ENCODE measurements at places on chromosomes 11 and 22.

DNA sequence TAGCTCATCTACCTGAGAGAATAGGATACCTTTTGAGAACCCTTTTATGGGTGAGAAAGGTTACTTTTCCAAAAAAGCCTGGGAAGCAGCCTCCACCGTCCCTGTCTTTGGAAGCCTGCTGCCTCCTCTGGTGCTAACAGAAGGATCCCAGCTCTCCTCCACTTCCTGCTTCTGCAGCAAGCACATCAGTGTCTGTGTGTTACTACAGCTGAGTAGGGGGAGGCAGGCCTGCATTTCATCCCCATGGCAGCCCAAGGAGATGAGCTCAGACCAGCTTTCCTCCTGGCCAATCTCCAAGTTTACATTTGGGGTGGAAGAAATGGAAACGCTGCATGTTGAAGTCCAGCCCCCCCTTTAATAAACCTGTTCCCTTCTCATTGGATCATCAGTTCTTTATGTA is 7.4 kb upstream of the CCDC34 start:
- no peak for DNase-seq

- DNase-seq: no peak
These were observed 65.3 kb upstream of the SLN start for GRCh38 chr11:107777110-107777509.

GRCh38 chr11:27465629-27466028 is 7.0 kb downstream of the LGR4 start:
- no peak for DNase-seq

GRCh38 chr11:72326151-72326848 is 82.3 kb upstream of the PHOX2A start:
- DNase-seq: no peak

- no peak for DNase-seq
These were observed 15.6 kb upstream of the SHISAL1 start for GRCh38 chr22:44328326-44328725.

DNA sequence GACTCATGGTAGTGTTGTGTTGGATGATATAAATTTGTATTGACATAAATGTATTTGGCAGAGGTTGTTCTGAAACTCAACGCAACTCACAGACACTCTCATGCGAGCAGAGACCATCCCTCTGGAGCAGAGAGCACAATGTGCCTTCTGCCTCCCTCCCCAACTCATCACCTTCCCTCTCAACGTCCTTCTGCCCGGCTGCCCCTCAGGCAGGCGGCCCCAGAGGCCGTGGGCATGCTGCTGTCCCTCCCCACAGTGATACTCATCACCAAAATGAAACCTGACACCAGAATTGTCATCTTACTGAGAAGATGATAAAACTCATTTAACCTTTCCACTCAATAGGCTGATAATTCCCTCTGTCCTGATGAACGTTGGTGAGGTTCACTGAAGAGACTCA is 260.6 kb downstream of the ETS1 start:
- no peak for DNase-seq

DNA sequence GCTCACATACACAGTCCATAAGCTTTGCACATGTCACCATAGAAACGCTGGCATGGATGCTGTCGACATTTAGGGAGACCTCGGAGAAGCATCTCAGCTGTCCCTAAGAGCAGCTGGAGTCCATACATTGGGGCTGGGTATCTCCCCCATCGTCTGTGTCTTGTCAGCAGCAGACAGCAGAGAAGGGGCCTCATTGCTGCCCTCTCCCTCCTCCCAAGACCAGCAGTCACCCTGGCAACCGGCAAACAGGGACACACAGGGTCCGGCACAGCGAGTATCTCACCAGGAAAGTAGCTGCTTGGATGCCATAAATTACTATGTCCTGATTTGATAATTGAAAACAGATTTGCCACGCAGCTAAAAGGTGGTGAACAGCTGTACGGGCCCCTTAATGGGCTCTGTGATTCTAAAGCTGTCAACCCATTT is 84.4 kb downstream of the CD44 start:
- DNase-seq: no peak

DNA sequence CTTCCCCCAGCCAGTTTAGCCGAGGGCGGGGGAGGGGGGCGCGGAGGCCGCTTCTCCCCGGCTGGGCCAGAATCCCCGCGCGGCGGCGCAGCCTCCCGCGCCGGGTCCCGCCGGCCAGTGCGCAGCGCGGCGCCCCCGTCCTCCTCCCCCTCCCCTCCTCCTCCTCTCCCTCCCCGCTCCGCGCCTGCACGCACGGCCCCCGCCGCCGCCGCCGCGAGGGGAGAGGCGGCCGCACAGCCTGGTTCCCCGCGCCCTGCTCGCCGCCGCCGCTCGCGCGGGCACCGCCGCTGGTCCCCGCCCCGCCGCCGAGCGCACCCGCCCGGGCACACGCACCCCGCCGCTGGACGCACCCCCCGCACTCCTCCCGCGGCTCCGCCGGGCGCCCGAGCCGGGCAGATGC is at the start of gene FLRT1:
Gene FLRT1, plus strand, starts transcription at position 356 of the 400 bp plus-strand sequence. CDS start 80,337 bp downstream, outside the sequence.
- DNase-seq: no peak

DNA sequence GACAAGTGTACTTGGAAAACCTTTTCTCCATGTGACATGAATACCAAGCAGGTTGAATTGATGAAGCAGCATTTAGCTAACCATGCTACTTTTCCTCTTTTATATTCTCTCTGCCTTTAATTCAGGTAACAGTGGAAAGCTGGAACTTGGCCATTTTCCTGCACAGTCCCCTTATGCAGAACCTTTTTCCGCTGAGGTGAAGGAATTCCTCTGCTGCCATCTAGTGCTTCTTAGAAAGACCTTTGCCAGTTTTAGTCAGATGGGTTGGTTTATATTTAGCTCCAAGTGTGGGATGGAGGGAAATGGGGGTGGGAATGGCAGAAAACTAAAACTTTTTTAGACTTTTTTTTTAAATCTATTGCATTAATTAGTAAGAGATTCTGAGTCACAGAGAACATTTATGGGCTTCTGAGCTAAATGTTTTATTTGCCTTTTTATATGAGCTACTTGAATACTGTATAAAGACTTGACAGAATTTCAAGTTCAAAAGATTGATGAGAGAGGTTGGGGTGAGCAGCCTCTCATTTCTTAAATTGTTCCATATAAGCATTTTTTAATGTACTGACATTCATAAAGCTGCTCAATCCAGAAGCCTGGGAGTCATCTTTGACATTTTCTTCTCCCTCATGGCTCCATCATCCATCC is 153.9 kb upstream of the ZC3H12C start:
- DNase-seq: no peak

GRCh38 chr11:133070021-133070713 is 462.1 kb downstream of the OPCML start:
- DNase-seq: no peak

GRCh38 chr11:121773076-121773475 is 320.3 kb upstream of the SORL1-AS1 start:
- DNase-seq: no peak

DNA sequence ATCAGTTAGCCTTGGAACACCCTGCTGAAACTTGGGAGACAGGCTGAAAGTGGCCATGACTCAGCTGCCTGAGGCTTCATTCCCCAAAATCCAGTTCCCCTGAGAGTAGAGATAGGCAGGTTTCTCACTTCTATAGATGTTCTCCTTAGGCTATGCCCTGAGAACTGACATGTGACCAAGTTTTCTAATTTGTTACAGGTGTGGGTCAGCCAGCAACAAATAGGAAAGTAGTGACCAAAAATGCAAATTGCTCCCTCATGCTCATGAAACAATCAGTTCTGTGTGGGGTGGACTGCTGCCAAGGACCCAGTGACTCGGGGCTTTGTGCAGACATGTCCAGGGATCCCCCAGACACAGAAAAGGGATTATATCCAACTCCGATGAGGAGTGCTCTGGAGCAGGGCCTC is 7.3 kb upstream of the CCDC15 start:
- DNase-seq: no peak

DNA sequence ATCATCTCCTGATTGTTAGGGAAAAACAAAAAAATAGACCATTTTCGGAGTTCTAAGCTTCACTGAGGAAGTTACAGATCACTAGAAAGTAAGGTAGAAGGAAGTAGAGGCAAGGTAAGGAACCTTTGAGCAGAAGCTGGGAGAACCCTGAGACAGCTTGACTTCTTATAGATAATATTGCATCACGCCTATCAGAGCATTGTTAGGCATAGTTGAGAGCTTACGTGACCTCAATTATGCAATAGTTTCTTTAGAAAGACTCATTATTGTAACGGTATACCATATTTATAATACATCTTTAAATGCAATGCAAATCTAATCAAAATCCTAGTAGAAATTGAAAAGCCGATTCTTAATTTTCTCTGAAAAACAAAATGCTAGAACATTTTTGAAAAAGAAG is 4.9 kb downstream of the TBRG1 start:
- DNase-seq: no peak

DNA sequence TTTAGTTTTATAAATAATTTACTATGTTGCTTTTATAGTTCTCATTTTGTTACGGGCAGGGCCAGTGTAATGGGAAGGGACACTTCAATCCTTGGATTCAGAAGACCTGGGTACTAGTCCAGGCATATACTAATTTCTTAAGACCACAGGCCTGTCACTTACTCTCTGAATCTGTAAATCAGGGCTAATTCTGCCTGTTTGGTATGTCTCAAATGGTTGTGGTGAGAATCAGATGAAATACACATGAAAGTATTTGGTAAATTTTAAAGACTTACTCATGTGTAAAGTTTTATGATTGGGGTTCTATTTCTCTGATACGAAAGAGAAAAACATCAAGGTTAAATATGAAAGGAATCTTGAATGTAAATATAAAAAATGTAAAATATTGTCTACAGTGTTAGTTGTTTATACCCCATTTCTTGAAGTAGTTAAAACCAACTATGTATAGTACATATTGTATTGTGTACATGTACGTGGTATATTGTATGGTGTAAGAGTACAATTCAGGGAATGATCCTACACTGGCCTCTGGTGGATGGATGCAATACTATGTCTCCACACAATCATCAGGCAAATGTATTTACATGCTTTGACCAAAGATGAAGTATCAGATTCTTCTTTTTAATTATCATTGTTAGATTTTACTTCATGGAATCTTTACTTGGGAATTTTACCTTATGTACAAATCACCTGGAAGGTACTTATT is 24.5 kb upstream of the RAG2 start:
- DNase-seq: peak; percentile 11

DNA sequence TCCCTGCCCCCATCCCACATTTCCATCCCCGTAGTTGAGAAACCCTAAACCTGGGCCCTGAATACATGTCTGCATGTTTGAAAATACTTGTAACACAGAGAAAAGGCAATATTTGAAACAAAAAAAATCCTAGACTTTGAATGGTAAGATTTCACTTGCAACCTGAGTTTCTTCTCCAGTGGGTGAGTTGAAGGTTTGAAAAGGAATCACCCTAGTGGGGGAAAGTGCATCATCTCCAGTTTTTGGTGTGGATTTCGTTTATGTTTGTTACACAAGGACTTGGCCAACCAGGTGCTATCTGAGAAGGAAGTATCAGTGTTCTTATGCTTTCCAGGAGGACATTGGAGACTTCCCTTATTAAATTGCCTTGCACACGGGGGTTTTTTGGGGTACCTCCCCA is 90.4 kb downstream of the ABTB2 start:
- DNase-seq: no peak

DNA sequence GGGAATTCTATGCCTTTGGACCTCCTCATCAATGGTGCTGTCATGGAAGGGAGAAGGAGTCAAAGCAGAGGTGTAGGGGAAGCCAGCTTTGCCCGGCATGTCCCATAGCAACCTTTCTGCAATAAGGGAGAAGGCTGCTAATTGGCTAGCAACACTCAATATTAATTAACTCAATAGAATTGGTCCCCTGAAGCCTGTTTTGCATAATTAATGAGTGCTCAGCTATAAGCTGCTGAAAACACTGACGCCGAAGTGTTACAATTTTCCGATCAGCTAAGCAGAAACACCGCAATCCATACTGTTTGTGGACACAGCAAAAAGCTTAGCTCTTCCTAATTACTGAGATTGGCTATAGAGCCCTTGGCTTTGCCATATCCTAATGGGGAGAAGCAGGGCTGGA is 245.0 kb downstream of the CSNK2A3 start:
- no peak for DNase-seq

DNA sequence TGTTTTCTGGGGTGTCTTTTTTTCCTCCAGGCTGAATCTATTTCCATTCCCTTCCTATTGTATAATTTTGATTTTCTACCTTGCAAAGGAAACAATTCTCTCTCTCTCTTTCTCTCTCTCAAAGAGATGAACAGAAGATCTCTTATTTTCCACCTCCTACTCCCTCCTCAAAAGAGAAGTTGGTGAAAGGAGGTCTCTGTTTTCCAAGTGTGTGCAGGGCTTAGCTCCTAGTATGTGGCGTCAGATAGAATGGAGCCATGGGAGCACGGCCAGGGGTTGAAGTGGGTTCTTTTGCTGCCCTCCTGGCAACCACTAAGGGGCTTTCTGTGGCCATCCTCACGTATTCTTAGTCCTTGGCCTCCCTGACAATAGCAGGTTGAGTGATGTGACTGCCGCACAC is 480 bp downstream of the TRIM34 start:
- no peak for DNase-seq

- no peak for DNase-seq
These were observed 32.6 kb downstream of the APOL1 start for GRCh38 chr22:36285545-36285944.

DNA sequence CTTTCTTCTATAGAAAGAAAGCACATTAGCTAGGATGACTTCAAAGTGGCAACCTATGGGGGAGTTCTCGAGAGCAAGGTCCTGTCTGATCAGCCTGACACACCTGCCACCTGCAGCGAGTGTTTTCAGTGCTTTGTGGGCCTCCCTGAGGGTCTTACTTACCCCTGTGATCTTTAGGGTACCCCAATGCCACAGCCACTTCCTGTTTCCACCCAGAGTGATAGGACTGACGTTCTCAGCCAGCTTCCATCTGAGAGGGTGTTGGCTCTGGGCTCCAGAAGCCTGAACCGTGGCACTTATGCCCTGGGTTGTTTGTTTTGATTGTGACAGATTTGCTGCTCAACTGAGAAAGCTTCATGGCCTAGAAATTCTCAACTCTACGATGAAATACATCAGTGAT is 21.7 kb upstream of the ANKK1 start:
- DNase-seq: no peak
